ENCODE measurements at places on chromosomes 12 and 14.

DNA sequence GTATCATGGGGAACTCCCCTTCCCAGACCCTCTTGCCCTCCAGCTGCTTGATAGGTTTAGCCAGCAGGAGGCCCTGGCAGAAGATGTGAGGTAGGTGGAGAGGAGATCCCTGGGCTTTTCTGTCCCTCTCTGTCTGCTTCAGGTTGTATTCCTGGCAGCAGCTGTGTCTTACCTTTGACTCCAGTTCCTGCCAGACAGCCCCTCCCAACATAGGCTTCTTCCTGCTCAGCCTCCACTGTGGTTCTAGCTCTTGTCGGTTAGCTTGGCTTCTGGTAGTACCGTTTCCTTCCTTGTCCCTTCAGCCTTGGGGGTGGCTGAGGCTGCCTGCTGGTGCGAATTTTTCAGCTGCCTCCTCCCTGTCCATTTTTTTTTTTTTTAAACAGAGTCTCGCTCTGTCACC, 215.7 kb upstream of the CRY1 start:
- no peak for DNase-seq

- DNase-seq = no peak
These were observed 26.1 kb downstream of the CEP170B start for GRCh38 chr14:104891121-104891551.

- no peak for DNase-seq
These were observed at the start of gene DIO3 for GRCh38 chr14:101561145-101561896. Gene DIO3, plus strand, starts transcription at chr14:101561495.

- DNase-seq = no peak
These were observed 19.3 kb downstream of the EIF5 start for GRCh38 chr14:103353362-103353761.

GRCh38 chr12:104477510-104478390, 21.0 kb downstream of the CHST11 start:
- no peak for DNase-seq

- peak; percentile 26 for DNase-seq
These were observed 525.2 kb upstream of the CCDC196 start for GRCh38 chr14:65961004-65961403.

GRCh38 chr14:90608281-90608680, 207.9 kb downstream of the TTC7B start:
- DNase-seq = no peak

DNA sequence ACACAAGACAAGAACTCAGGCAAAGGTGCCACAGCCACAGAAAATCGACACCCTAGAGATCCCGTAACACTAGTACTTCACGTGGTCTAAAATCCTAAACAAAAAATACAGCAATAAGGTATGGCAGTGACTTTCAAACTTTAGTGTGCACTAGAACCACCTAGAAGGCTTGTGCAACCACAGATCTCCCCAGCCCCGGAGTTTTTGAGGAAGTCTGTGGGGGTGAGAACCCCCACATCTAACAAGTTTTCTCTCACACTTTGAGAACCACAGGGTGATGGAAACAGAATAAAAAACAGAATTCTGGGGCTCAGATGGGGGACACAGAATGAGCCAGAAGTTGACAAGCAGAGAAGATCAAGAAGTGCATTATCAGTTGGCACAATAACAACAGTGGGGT, 254.0 kb downstream of the ANO6 start:
- DNase-seq = no peak

GRCh38 chr12:51868821-51869495, 18.9 kb upstream of the ANKRD33 start:
- peak; percentile 37 for DNase-seq

- DNase-seq = no peak
These were observed 999 bp upstream of the AK7 start for GRCh38 chr14:96390965-96391292.

- no peak for DNase-seq
These were observed 382.3 kb downstream of the ALG10 start for GRCh38 chr12:34404377-34405285.

GRCh38 chr12:50862316-50862715, 19.6 kb downstream of the TMPRSS12 start:
- DNase-seq = peak; percentile 68

GRCh38 chr12:107486140-107486892, 199.3 kb upstream of the PWP1 start:
- DNase-seq = no peak

- peak; percentile 60 for DNase-seq
These were observed 15.4 kb upstream of the TRHDE start for GRCh38 chr12:72256725-72257124.

GRCh38 chr14:69537900-69538299, 36.8 kb downstream of the CCDC177 start:
- DNase-seq = peak; percentile 19

DNA sequence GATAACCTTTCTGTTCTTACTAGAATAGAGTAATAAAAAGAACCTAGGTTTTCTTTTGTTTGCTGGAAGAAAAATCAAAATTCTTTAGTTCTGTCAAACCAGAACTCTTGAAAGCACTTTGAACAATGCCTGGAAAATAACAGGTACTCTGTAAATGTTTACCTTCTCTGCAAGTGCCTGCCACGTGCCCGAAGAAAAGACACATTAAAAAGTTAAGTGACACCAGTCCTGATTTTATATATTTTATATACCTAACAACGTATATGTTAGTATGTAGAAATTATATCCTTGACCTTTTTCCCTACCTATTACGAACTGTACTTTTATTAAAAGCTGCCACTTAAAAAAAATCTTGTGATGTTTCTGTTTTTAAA, 976 bp downstream of the THAP2 start:
- DNase-seq = no peak

- no peak for DNase-seq
These were observed 133.5 kb downstream of the FOXN3 start for GRCh38 chr14:89283327-89284060.

GRCh38 chr14:50619569-50620141, 48.5 kb downstream of the SAV1 start:
- DNase-seq = peak; percentile 48

Data from EL (cell line).